ENCODE measurements at places on chromosomes 12 and 14.

GRCh38 chr14:101507836-101508150 lies 53.5 kb upstream of the DIO3 start:
- no peak for DNase-seq

DNA sequence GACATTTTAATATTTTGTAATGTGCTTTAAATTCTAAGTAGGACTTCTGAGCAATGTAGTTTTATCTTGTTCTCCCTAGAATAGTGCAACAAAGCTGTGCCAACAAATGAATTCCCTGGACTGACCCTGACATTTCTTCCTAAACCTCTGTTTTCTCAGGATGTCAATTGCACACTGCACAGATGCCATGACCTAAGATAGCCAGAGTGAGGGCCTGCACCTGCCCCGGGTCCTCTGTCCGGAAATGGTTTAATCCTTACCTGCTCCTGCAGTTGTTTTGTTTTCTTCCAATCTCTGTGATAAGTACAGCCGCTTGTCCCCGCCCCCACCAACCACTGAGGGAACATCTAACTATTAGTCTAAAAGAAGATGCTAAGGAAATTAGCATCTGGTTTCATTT lies 831.5 kb downstream of the GALC start:
- DNase-seq = no peak

- no peak for DNase-seq
Observed at GRCh38 chr14:36424478-36425102, 95.4 kb downstream of the NKX2-1 start.

DNA sequence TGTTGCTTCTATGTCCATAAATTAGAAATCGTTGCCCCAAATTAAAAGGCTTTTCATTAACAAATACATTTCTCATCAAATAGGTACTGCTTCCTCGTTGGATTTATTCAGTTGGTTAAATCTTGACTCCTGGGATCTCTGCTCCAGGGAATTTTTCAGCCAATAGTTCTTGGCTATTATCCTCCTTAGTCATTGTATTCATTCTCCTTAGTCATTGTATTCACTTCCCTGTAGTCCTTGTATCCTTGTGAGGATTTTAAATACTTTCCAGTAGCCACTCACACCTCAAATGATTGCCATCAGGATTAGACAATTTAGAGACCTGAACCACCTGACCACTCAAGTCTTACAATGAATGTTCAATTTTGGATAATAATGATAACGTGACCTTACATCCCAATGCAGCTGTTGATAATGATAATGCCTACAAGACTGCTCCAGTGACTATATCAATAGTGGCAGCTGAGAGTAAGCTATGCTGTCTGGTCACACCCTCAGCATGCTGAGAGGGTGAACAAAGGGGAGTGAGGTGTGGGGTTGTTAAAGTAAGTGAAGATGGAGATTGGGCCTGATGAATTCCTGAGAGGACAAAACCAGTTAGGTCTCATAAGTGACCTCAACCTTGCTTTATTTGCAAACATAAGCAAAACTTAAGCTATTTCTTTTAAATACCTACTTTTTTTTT lies 193.7 kb upstream of the RTL1 start:
- DNase-seq = no peak

DNA sequence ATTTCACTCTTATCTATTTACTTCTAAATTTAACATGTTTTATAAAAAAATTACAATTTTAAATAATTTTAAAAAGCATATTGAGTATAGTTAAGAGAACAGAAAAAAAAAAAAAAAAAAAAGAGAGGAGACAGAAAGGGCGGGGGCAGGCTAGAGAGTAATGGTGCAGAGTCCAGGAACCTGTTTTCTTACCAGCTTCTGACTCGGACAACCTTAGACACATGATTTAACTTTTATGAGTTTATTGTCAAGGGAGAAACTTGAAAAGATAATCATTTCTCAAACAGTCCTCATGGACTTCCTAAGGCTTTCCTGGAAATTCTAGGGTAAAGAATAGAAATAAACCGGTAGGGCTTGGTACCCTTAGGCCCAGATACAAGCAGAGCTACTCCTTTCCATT lies 84.3 kb downstream of the RPS6KA5 start:
- DNase-seq = no peak

- DNase-seq = no peak
Observed at GRCh38 chr14:44462381-44462780, 44.7 kb downstream of the FSCB start.

DNA sequence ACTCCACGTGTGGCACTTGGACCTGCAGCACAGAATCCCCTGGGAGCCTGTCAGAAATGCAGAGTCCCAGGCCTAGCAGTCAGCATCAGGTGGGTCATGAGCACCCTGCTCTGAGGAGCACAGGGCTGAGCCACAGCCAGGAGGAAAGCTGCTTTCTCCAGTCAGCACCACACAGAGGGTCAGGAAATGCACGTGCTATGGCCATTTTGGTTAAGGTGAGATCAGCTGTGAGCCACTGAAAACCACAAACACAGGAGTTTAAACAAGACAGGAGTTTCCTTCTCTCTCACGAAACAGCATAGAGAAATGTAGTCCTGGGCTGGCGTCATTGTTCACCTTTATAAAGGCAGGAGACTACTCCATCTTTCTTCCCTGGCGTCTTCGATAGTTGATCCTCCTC lies 204.5 kb upstream of the SFSWAP start:
- DNase-seq = no peak

- no peak for DNase-seq
Observed at GRCh38 chr12:1881936-1882335, 36.5 kb downstream of the CACNA2D4 start.

DNA sequence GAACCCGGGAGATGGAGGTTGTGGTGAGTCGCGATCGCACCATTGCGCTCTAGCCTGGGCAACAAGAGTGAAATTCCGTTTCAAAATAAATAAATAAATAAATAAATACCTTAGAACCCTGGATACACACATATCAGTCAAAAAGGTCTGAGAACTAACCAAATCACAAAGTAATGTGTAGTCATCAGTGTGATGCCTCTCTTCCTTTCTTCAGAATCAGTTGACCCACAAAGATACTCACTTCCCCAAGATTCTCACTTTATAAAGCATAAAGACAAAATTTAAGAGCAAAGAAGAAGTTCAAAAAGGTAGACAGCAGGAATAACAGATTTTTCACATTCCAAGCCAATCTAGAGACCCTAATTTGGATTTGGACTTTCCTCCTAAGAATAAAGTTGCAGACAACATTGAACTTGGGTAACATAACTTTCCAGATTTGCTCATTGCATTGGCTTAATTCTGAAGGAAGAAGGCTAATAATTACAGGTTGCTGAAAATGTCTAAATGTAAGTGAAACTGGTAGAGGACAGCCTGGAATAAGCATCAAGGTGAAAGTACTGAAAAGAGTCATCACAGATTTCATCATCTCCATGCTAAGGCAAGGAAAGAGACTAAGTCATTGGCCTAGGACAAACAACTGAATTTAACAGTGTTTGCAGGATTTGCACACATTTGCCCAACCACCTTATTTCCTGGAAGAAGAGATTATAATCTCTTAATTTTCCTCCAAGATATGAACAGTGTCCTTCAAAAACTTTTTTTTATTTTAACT lies 17.4 kb downstream of the TMED10 start:
- DNase-seq = no peak

GRCh38 chr14:36222337-36222736 lies 45.8 kb upstream of the PTCSC3 start:
- DNase-seq = no peak

DNA sequence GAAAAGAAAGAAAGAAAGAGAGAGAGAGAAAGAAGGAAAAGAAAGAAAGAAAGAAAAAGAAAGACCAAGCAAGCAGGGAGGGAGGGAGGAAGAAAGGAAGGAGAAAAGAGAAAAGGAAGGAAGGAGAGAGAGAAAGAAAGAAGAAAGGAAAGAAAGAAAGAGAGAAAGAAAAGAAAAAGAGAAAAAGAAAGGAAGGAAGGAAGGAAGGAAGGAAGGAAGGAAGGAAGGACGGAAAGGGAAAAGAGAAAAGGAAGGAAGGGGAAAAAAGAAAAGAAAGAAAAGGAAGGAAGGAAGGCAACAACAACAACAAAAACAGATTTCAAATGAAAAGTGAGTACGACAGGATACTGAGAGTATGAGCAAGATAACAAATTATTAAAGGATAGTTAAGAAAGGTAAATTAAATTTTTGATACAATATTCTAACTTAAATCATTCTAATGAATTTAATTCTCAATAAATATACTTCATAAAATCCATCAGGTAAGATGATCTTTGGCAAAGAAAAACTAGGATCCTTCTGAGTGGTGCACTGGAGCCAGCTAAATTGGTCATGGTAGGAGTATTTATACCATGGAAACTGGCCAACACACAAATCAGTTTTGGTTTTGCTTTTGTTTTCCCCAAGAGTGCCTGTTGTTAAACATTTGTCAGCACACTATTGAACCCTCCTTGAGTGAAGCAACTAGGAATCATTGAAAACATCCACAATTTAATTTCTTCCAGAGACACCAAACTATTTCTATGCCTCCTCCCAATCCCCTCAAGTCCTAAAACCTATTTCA lies 56.1 kb upstream of the DYRK2 start:
- DNase-seq = no peak

DNA sequence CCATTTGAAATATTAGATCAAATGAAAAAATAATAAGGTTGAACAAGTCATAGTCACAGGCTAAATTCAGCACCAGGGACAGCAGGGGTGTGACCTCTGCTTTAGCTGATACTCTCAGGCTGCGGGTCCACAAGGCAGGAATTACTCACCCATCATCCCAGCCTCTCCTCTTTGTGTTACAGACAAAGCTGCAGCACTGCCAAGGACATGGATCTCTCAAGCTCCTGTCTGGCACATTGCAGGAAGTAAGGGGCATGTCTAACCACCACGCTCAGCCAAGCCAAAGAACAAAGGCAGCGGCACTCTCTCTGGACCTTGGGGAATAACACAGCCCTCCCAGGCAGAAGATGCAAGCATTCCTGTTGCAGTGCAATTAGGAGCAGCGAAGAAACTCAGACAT lies 783.8 kb downstream of the VRK1 start:
- no peak for DNase-seq

- DNase-seq = no peak
Observed at GRCh38 chr12:118472940-118473339, 96.6 kb downstream of the SUDS3 start.

DNA sequence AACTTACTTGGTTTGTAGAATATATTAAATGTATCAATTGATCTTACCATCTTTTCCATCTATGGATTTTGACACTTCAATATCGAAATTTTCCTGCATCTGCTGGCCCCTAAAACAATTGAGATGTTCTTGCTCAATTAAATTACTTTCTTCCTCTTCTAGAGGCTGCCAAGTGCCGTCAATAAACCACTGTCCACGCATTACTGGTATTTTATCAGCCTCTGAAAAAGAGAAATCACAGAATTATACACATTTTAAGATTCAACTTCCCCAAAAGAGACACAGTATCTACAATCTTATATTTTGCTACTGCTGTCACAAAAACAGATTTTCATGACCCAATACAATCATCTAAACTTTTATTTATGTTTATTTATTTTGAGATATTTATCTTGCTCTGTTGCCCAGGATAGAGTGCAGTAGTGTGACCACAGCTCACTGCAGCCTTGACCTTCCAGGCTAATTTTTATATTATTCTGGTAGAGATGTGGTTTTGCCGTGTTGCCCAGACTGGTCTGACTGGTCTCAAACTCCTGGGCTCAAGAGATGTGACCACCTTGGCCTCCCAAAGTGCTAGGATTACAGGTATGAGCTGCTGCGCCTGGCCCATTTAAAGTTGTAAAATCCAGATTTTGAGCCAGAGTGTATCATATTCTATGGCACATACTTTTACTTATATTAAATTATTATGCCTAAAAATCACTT lies 49.3 kb downstream of the DDHD1 start:
- no peak for DNase-seq

GRCh38 chr12:60191676-60192359 lies 596.0 kb downstream of the SLC16A7 start:
- no peak for DNase-seq

GRCh38 chr12:92469837-92470236 lies 233.0 kb upstream of the PLEKHG7 start:
- DNase-seq = no peak

DNA sequence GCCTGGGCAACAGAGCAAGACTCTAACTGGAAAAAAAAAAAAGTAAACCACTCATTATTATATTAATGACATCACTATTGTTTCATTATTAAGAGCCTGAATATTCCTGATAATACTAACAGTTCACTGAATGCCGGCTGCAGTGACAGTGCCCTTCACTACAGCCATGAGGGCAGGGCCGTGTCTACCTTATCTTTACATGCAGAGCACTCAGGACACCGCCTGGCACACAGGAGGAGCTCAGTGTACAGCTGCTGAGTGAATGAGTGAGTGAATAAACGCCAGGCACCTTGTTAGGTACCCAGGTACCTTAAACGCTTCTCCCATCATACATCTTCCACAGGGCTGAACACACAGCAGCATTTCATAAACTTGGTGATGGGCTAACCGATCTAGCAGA lies 23.2 kb downstream of the ZFYVE1 start:
- no peak for DNase-seq

DNA sequence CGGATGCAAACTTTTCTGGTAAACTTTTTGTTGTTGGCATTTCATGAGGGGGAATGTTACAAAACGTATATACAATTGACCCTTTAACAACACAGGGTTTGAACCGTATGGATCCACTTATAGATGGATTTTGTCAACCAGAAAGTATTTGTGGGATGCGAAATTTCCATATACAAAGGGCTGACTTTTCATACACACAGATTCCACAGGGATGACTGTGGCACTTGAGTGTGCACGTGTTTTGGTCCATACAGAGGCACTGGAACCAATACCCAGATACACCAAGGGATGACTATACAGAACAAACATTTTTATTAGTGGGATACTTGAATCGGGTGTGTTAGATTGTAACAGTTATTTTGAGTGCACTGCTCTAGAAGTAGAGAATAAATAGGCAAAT lies 29.8 kb upstream of the CCT2 start:
- no peak for DNase-seq

DNA sequence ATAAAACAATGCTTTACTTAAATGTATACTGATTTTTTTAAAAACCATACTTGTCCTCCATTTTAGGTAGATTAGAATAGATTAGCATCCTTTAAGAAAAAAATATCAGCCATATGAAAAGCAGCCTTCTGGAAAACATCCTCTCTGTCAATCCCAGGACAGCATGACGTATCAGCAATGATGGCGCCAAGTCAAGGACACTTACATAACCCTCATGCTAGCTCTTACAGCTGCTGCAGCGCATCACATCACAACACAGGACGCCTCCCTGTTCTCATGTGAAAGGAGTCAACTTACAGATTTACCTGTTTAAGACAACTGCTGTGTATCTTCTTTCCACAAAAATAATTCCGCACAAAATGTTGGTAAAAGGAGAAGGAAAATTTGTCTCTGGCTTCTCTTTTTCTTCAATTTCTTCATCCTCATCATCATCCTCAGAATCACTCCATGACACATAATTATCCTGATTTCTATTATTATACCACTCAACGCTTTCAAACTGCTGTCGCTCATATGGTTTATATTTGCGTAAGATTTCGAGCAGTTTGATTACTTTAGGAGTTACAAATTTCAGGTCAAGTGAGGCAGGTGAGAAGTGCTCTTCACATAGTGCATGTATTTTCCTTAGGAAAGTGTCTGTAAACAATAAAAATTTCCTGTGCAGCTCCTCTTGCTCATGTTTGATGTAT lies 33.3 kb downstream of the DICER1 start:
- DNase-seq = no peak

GRCh38 chr12:22038734-22039133 lies 7.3 kb upstream of the CMAS start:
- DNase-seq = no peak

Measured in GM12892 (cell line).